Central memory CD4-positive, alpha-beta T cell (primary cell): ENCODE measurements at places on chromosomes 5 and 9.
A peak's percentile ranks its signal among the peaks of the same experiment; 100 is the strongest.

- no peak for DNase-seq
Observed at GRCh38 chr5:83653669-83654068, 67.0 kb downstream of the HAPLN1 start.

GRCh38 chr5:100505984-100506670 is 29.0 kb upstream of the FAM174A start:
- DNase-seq: no peak

- DNase-seq: no peak
Observed at GRCh38 chr9:5085993-5086392, 99.4 kb downstream of the INSL6 start.

DNA sequence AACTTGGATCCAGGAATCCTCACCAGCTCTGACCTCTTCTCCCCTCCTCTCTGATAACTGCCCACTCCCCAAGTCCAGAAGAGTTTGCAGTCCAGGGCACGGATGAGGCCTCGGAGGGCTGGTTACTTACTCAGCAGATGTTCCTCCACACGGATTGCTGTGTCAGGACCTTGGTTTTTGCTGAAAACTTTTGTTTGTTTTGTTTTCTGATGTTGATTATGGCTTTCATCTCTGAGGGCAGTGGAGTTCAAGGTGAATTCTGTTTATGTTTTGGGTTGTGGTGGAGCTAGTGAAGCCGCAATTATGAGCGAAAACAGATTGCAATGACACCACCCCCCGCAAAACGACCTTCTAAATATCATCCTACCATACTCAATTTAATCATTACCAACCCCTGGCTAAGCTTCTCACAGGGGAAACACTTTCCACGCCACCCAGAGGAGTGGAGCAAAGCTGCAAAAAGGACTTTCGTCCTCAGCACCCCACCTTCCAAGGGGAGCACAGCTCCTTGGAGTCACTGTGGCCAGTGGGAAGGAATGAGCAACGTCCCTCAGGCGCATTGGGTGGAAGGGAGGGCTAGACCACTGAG is 92.7 kb upstream of the SAP30L start:
- no peak for DNase-seq

GRCh38 chr9:92509050-92509449 is 26.7 kb downstream of the ECM2 start:
- DNase-seq: no peak

DNA sequence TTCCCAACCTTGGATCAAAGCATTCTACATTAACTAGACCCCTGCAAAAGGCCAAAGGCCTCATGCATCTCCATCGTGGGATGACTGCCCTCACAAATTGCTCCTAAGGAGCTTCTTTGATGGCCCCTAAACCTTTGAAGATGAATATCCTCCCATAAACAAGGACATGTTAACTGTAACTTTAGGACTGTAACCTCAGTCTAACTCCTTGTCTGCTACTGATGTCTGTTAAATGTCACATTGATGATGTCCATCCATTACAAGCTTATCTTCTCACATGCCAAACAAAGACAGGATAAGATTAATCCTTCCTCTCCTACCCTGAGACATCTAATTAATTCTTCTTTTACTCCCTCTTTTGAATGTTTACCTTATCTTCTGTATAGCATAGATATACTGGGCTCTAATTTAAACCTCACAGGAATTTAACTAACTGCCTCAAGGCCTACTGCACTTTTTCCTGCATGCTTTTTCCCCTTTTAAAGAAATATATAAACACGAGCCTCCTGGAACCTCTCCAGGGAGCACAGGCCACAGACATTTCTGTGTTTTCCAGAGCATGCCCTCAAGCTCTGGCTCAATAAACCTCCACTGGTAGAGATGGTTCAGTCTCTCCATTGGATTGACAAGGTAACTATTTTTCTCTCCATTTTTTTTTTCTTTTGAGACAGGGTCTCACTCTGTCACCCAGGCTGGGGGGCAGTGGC is 90.6 kb upstream of the SLC25A48 start:
- no peak for DNase-seq

- peak; percentile 35 for DNase-seq
Observed at GRCh38 chr5:128084228-128085167, 932 bp downstream of the SLC12A2 start.

GRCh38 chr5:163508753-163509152 is 3.3 kb downstream of the MAT2B start:
- no peak for DNase-seq

- DNase-seq: no peak
Observed at GRCh38 chr9:136202454-136203407, 2.2 kb downstream of the LHX3 start.

- DNase-seq: no peak
Observed at GRCh38 chr5:172701291-172701656, 60.2 kb downstream of the NEURL1B start.

DNA sequence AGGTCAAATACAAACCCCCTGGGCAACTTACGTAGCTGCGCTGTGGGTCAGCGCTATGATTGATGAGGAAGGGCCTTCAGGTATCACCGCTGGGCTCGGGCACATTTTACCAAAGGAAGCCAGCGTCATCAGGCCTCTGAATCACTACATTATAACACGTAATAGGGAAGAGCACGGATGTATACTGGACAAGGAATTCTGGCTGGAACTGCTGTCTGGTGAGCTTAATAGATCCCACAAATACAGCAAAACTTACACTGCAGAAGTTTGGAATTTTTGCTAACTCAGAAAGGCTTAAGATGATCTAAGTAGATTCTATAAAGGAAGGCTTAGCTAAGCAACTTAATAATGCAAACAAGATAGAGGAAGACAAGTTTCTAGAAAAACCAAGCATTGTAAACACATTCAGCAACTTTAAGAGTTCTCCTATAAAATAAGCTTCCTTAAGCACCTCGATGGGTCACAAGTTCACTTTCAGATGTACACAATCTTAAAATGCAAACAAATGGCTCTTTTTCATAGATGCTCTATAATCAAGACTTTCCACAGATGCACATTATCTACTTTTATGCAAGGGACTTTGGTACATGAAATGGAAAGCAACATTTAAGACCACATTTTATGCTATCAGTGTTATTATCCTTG is 360.1 kb upstream of the PANK3 start:
- no peak for DNase-seq

DNA sequence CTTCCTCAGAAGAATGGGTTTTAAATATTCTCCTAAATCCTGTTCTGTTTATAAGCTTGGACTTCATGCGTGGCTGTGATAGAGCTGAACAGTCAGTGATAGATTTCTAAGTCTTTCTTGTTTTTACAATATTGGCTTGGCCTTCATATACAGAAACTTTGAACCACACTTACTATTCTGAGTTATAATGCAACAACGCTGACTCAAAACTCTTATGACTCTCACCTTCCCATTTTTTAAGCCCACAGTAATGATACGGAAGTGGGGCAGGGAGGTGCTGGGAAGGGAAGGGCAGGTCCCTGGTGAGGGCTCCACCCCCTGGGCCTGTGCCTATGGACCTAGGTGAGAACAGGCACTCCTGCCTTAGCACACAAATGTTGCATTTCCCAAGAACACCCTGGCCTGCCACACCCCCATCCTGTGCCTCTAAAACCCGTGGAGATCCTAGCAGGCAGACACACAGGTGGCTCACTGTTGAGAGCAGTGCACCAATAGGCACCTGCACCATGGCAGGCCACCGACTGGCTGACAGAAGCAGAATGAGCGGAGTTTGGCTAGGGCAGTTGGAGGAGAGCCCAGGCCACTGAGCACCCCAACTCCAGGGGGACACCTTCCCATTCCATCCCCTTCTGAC is 376.7 kb downstream of the GABRG2 start:
- DNase-seq: no peak

GRCh38 chr9:94743035-94743954 is 16.8 kb downstream of the AOPEP start:
- DNase-seq: no peak

GRCh38 chr5:149002761-149003689 is 59.8 kb downstream of the SH3TC2 start:
- no peak for DNase-seq

DNA sequence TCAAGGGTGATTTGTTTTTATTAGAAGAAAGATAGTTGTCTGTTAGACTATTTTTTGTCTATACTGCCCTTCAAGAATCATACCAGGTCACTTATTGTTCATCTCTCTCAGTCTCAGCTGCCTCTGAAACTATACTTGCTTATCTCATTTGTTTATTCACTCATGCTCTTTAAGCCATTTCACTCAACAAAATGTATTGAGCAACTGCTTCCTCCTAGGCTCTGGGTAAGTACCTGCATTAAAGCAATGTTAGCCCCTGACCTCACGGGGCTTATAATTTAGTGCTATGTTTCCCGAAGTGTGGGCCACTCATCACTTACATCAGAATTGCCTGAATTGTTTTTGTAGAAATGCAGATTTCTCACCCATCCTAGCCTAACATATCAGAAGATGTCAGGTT is 100.9 kb downstream of the DPYSL3 start:
- no peak for DNase-seq

GRCh38 chr9:74848153-74848525 is 39.6 kb downstream of the TRPM6 start:
- DNase-seq: no peak
